ENCODE measurements at places on chromosomes 2 and 18.

- DNase-seq, result no peak
Observed at GRCh38 chr18:45993438-45993837, 26.3 kb upstream of the EPG5 start.

GRCh38 chr2:234454433-234454832 is 42.4 kb downstream of the ARL4C start:
- peak; percentile 74 for DNase-seq

- DNase-seq, result no peak
Observed at GRCh38 chr2:165044505-165045303, 89.4 kb upstream of the SLC38A11 start.

- no peak for DNase-seq
Observed at GRCh38 chr2:106843001-106843909, 42.7 kb downstream of the ST6GAL2 start.

GRCh38 chr2:212892193-212892592 is 259.2 kb downstream of the IKZF2 start:
- no peak for DNase-seq

GRCh38 chr2:86201671-86202335 is 2.5 kb downstream of the MRPL35 start:
- DNase-seq, result no peak

DNA sequence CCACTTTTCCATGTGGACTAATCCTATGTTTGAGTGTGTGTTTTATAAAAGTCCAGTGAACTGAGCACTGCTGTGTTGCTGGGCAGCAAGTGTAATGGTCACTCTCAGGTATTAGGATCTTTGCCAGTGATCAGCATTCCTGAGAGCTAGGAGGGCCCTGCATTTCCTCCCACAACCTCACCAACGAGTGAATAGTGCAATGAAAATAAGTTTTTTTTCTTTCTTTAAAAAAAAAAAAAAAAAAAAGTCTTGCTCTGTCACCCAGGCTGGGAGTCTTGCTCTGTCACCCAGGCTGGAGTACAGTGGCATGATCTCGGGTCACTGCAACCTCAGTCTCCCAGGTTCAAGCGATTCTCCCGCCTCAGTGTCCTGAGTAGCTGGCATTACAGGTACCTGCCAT is 6.5 kb upstream of the OSBPL6 start:
- DNase-seq, result no peak

- no peak for DNase-seq
Observed at GRCh38 chr2:202193305-202193704, 45.1 kb downstream of the SUMO1 start.

- no peak for DNase-seq
Observed at GRCh38 chr18:64083916-64084315, 65.0 kb downstream of the LINC00305 start.
